ENCODE measurements at places on chromosomes 3 and 15. TPM values are rescaled to one million over a fixed set of nuclear protein-coding genes. Genes with fewer than 3 reads are reported as not detected.

DNA sequence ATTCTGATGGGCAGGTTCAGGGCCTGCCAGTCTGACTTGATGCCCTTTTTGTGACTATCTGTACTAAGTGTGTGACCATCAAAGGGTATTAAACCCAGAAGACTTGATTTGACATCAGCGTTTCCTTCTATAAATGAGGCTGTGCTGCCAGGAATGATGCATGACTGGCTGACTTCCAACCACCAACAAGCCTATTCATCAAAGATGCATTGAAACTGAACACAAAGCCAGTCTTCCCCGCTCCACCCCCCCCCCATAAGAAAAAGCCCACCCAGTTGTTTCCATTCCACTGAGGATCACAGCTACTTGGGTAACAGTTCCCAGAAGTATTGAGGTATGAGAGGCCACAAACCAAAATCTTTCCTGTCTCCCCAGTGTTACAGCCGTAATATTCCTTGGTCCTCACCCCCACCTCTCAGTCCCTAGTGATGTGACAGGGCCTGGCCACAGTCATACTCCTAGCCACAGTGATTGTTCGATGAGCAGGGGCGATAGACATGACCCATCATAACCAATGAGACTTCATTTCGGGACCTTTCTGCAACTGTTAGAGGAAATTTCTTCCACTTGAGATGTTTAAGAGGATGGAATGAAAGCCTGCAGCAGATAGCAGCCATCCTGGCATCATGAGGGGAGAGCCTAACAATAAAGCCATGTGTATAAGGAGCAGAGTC lies 22.6 kb downstream of the SH3BP5 start:
- H3K27me3 ChIP-seq, result no peaks in the 10 kb centered on the region
- H3K4me3 ChIP-seq, result no peak overlapping the region
- no peaks in the 10 kb centered on the region for H3K36me3 ChIP-seq
- H3K27ac ChIP-seq, result no peak overlapping the region
- DNase-seq, result no peak

DNA sequence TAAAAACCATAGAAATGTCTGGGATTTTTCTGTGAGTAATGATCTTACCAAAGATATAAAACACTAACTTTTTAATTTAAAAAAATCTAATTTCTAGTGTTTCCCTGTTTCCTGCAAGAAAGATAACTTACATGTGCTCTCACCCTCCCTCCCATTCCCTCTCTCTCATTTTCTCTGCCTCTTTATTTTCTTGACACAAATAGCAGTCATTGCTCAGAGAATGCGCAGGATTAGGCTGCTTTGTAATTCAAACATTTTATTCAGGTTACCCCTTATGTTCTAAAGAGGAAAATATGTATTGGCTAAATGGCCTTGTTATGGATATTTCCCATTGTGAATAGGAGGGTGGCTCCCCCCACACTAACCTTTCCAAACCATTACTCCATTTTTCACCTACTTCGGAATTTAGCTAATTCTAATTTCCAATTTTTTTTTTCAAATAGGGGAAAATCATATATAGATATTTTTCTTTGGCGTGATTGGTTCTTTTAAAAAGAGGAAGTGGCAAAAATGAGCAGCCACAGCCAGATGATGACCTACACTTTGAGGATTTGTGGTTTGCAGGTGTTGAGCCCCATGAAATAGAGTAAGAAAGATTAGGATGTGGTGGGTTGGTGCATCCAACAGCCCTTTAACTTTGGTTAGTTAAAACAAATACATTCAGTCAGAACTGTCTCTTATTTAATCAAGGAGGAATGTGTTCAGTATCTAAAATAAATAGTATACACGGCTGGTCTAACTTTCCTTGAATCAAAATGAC lies 554.4 kb downstream of the IGSF11 start:
- no peaks in the 10 kb centered on the region for H3K4me1 ChIP-seq
- no peaks in the 10 kb centered on the region for H3K36me3 ChIP-seq
- no peak overlapping the region for H3K27ac ChIP-seq
- no peaks in the 10 kb centered on the region for H3K27me3 ChIP-seq

- H3K27me3 ChIP-seq, result no peaks in the 10 kb centered on the region
- peak within 1 kb of the TSS; percentile 93 for H3K4me3 ChIP-seq
- peak; percentile 78 for DNase-seq
- H3K4me1 ChIP-seq, result peaks cover 8% of the 10 kb centered on the region
Observed at GRCh38 chr3:120450600-120451271, at the start of gene FSTL1. Gene FSTL1, minus strand, starts transcription at chr3:120450992. Its CDS starts 246 bp downstream, at chr3:120450746.

The FILIP1L gene
- 3.7 TPM for total RNA-seq

The MYZAP gene
- total RNA-seq, result 13.0 TPM

The RTP1 gene
- total RNA-seq, result not detected

The ITIH3 gene
- 0.28 TPM for total RNA-seq

The SMARCC1 gene
- 89.8 TPM for total RNA-seq
